CD4-positive, alpha-beta memory T cell (primary cell): ENCODE measurements at places on chromosomes 16 and 17.

GRCh38 chr17:36069136-36069535 lies 5.1 kb downstream of the CCL18 start:
- no peak for DNase-seq

DNA sequence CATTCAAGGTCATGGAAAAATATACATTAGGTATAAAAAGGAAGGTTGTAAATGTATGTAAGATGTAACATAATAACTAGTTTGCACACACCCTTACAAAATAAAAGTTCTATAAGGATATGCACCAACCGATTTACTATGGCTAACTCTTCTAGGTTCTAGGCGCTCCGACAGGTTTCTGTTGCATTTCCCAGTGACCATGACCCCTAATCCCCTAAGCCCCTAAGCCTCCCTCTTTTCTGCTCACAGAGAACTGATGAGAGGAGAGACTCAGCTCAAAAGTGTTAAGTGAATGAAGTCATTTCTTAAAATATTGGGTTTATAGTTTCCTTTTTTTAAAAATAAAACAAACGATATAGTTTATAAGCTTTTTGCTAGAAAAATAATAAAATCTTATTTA lies 30.0 kb upstream of the HEATR6 start:
- no peak for DNase-seq

DNA sequence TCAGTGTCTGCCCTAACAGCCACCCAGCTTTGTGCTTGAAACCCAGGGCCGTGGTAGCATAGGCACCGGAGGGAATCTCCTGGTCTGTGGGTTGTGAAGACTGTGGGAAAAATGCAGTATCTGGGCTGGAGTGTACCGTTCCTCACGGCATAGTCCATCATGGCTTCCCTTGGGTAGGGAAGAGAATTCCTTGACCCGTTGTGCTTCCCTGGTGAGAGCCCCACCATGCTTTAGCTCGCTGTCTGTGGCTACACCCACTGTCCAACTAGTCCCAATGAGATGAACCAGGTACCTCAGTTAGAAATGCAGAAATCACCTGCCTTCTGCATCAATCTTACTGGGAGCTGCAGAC lies 67.3 kb downstream of the ATF7IP2 start:
- DNase-seq, result no peak

DNA sequence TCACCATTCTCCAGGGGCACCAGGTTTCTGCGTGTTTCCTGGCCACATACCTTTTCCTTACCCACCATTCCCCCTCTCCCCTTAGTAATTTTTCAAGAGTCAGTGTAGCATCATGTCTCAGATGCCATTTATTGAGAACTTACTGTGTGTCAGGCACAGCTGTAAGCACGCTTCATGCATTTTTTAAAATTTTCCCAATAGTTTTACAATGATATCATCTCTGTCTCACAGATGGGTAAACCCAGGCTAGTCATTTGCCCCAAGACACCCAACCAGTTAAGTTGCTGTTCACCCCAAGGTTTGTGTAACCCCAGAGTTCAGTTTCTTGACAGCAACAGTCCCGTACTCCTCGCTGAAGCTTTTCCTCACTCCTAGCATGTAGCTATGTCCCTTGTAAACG lies 56.4 kb upstream of the IRX3 start:
- no peak for DNase-seq

GRCh38 chr16:1740781-1741490 lies 30.4 kb downstream of the NME3 start:
- no peak for DNase-seq
